ENCODE measurements at places on chromosomes 1 and 21. TPM values are rescaled to one million over a fixed set of nuclear protein-coding genes. Genes with fewer than 3 reads are reported as not detected.
A peak's percentile ranks its signal among the peaks of the same experiment; 100 is the strongest.

NBPF20 gene
- 1.4 TPM for total RNA-seq

CRNN gene
- total RNA-seq = not detected

OR10Z1 gene
- not detected for total RNA-seq

OR10J1 gene
- not detected for total RNA-seq

S100B gene
- not detected for total RNA-seq

ANKRD65 gene
- total RNA-seq = not detected

SPATA1 gene
- 2.2 TPM for total RNA-seq

KPRP gene
- not detected for total RNA-seq

CORT gene
- total RNA-seq = not detected

DNA sequence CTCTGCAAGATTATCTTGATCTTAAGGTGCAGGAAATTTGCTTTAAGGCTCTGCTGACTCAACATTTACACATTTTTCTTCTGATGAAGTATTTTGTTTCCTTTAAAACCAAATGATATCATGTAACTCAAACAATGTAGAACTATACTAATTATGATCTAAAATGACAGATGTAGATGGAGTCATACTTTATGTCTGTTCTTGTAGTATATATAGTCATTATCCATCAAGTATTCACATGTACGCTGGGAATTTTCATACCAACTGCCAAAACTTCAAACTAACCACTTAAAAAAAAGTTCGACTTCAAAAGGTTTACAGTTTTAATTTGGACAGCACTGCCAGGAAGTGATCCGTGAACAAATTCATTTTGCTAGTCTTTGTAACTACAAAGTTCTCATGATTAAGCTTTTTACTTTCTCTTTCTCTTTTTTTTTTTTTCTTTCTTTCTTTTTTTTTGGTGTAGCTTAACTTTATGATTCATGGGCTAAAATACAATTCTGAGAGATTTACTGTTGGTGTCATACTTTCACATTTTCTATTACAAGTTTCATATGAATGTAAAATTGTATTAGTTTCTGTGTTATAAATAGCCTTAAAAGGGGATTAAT lies 509.0 kb upstream of the CXADR start:
- no peak for DNase-seq
- no peaks in the 10 kb centered on the region for H3K27me3 ChIP-seq
- no peaks in the 10 kb centered on the region for H3K4me1 ChIP-seq
- H3K27ac ChIP-seq = no peak overlapping the region
- no peaks in the 10 kb centered on the region for H3K36me3 ChIP-seq

GRCh38 chr21:45164124-45164511 lies 89.7 kb downstream of the ADARB1 start:
- no peak overlapping the region for H3K27ac ChIP-seq
- H3K4me3 ChIP-seq = no peak overlapping the region
- DNase-seq = no peak

GRCh38 chr1:97034651-97035050 lies 313.1 kb downstream of the PTBP2 start:
- no peak overlapping the region for H3K4me3 ChIP-seq
- H3K27ac ChIP-seq = no peak overlapping the region
- H3K27me3 ChIP-seq = no peaks in the 10 kb centered on the region
- no peaks in the 10 kb centered on the region for H3K4me1 ChIP-seq
- DNase-seq = no peak

- H3K27me3 ChIP-seq = peaks cover 20% of the 10 kb centered on the region
- H3K27ac ChIP-seq = no peak overlapping the region
- H3K36me3 ChIP-seq = no peaks in the 10 kb centered on the region
Measured at GRCh38 chr1:117171900-117172511, 38.7 kb downstream of the VTCN1 start.

- peaks cover 33% of the 10 kb centered on the region for H3K36me3 ChIP-seq
- no peaks in the 10 kb centered on the region for H3K4me1 ChIP-seq
- DNase-seq = peak; percentile 59
- H3K27ac ChIP-seq = no peak overlapping the region
Measured at GRCh38 chr1:174217787-174218574, 58.7 kb downstream of the RABGAP1L start.

DNA sequence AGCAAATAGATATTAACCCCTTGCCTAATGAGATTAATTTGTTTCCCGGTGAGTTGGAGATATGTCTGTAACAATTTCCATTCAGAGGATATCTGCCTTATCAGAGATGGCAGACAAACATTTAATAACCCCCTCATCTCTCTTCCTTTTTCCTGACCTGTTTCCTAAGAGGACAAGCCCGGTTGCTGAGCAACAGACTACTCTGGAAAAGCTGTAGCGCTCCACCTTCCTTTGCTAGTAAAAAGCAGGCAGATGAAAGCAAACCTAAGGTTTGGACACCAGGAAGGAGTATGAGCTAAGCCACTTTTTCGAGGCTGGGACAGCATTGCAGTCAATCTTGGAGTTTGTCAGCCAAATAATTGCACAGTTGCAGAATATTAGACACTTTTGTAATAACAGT lies 82.4 kb downstream of the RGS21 start:
- H3K4me1 ChIP-seq = no peaks in the 10 kb centered on the region
- no peaks in the 10 kb centered on the region for H3K27me3 ChIP-seq
- H3K27ac ChIP-seq = no peak overlapping the region
- no peak for DNase-seq
- H3K36me3 ChIP-seq = no peaks in the 10 kb centered on the region
- no peak overlapping the region for H3K4me3 ChIP-seq

- peaks cover 60% of the 10 kb centered on the region for H3K27me3 ChIP-seq
- DNase-seq = no peak
- H3K36me3 ChIP-seq = no peaks in the 10 kb centered on the region
- H3K27ac ChIP-seq = no peak overlapping the region
Measured at GRCh38 chr21:45617021-45617921, 26.3 kb upstream of the PCBP3 start.

DNA sequence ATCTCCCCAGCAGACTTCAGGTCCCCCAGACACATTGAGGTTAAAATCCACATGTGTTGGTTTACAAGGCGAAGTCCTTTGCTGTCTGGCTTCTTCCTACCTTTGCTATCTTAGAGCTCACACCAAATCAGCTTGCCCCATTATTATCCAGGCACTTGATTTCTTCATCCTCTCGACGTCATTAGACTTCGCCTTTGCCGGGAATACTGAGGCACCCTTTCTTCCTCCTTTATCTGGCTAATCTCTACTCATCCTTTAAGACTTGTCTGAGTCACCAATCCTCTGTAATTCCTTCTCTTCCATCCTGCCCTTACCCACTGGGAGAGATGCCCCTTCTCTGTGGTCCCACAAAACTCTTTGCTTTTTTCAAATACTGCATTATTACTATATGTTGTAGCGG lies 9.2 kb upstream of the XCL2 start:
- H3K27me3 ChIP-seq = no peaks in the 10 kb centered on the region
- no peak overlapping the region for H3K4me3 ChIP-seq
- H3K27ac ChIP-seq = no peak overlapping the region

DNA sequence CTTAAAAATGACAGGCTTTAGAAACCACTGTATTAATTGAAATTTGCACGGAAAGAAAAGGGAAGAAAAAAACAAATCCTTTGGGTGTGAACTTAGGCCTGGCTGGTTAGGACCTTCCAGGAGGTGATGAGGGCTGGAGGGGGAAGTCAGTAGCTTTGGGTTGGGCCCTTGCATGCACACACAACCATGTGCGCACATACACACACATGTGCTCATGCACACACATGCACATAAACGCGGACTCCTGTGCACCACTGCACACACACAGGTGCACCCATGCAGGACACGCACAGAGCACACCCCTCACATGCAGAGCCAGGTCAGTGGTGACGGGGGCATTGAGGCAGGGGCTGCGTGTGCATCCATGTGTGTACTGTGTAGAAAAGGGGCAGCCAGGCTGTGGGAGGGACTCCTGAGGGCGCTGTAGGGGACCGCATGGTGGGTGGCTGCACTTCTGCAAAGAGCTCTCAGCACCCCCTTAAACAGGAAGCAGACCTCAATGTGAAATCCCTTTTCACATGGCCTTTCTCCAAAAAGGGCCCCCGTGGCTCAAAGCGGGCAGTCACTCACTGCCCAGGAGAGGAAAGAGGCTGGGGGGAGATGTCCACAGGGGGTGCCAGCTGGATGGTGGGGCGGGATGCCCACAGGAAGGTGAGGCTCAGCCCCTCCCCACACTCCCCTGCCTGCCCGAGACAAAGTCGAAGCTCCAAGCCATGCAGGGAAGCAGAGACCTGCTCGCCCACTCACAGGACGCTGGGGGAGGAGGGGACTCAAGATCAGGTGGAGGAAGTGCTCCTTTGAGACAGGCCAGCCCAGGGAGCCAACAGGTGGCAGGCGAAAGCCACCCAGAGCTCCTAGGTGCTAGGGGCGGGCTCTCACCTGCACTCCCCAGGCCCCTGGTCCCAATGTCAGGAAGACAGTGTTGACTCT lies 95.2 kb downstream of the ITPKB start:
- no peak overlapping the region for H3K4me3 ChIP-seq
- peaks cover 8% of the 10 kb centered on the region for H3K4me1 ChIP-seq
- H3K27ac ChIP-seq = no peak overlapping the region
- no peak for DNase-seq
- H3K27me3 ChIP-seq = peaks cover 98% of the 10 kb centered on the region

DNA sequence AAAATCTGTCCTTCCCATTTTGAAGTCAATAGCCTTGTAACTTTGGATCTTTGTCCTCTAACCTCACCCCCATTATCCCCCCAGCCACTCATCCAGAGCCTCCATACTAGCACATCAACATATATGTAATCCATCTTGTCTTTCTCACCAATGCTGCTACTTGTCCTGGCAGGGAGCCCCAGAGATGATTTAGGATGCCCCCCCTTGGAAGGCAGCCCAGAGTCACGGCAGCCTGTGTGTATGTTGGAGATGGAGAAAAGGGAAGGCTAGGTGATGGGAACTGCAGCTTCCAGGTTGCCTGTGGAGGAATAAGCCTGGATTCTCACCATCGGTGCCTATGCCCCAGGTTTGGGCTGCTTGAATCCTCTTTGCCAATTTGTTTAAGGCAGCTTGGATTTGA lies 51.7 kb upstream of the SCMH1 start:
- no peaks in the 10 kb centered on the region for H3K36me3 ChIP-seq
- H3K27ac ChIP-seq = no peak overlapping the region
- DNase-seq = no peak
- H3K4me1 ChIP-seq = no peaks in the 10 kb centered on the region
- no peak overlapping the region for H3K4me3 ChIP-seq

- H3K36me3 ChIP-seq = no peaks in the 10 kb centered on the region
- H3K4me1 ChIP-seq = peaks cover 49% of the 10 kb centered on the region
- no peak overlapping the region for H3K27ac ChIP-seq
- peaks cover 48% of the 10 kb centered on the region for H3K27me3 ChIP-seq
- H3K4me3 ChIP-seq = no peak overlapping the region
- no peak for DNase-seq
Measured at GRCh38 chr21:46038871-46039397, 57.4 kb downstream of the COL6A1 start.

GRCh38 chr1:26542771-26543451 lies 13.3 kb downstream of the RPS6KA1 start:
- H3K36me3 ChIP-seq = peaks cover 46% of the 10 kb centered on the region
- no peaks in the 10 kb centered on the region for H3K27me3 ChIP-seq
- H3K4me3 ChIP-seq = no peak overlapping the region
- no peak for DNase-seq
- H3K27ac ChIP-seq = peak overlapping the region; percentile 68

GRCh38 chr1:176765608-176766007 lies 302.6 kb downstream of the PAPPA2 start:
- 0 out of 2 replicates have a peak, but pooled peaks cover 2% of the 10 kb centered on the region for H3K4me1 ChIP-seq
- no peak overlapping the region for H3K4me3 ChIP-seq
- no peaks in the 10 kb centered on the region for H3K36me3 ChIP-seq
- no peak for DNase-seq
- H3K27ac ChIP-seq = no peak overlapping the region

GRCh38 chr1:20087668-20088067 lies 17.7 kb downstream of the PLA2G5 start:
- no peak overlapping the region for H3K27ac ChIP-seq
- H3K36me3 ChIP-seq = no peaks in the 10 kb centered on the region
- peaks cover 15% of the 10 kb centered on the region for H3K27me3 ChIP-seq
- peak; percentile 59 for DNase-seq
- no peak overlapping the region for H3K4me3 ChIP-seq

- H3K4me3 ChIP-seq = no peak overlapping the region
- H3K27me3 ChIP-seq = no peaks in the 10 kb centered on the region
- no peaks in the 10 kb centered on the region for H3K36me3 ChIP-seq
Measured at GRCh38 chr1:197302775-197303174, 34.7 kb downstream of the CRB1 start.

DNA sequence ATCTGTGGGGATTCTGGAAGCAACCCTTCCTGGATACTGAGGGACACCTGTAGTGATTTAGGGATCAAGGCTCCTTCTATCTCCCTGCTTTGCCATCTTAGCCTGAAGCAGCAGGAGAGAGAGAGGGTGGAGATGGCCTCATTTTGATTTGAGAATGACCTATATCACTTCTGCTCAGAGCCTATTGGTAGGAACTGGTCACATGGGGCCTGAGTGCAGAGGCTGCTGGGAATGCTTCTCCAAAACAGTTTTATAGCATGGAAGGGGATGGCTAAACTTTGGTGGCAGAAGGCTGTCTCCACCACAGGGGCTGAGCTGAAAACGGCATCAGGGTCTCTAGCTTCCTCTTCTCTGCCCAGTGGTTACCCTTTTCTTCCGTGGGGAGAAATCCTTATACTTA lies 105.8 kb downstream of the TBX19 start:
- H3K4me3 ChIP-seq = no peak overlapping the region
- H3K27ac ChIP-seq = no peak overlapping the region
- no peaks in the 10 kb centered on the region for H3K27me3 ChIP-seq
- no peak for DNase-seq

DNA sequence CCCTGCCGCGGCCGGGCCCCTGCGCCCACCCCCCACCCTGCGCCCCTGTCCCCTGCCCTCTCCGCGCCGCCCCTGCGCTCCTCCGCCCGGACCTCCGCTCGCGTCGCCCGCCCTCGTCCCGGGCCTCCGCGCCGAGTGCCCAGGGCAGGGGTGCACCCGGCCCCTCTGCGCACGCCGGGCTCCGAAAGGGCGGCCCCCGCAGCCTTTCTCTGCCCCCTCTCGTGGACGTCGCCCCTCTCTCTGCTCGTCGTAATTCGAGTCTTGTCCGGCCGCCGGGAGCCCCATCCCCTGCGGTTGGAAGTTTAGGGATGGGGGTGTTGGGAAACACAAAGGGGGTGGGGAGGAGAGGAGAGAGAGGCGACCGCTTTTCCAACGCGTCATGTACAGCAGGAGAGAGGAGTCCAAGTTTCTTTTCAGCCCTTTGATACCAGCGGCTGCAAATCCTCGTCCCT lies 407 bp downstream of the GALNT2 start:
- no peaks in the 10 kb centered on the region for H3K27me3 ChIP-seq
- H3K27ac ChIP-seq = peak overlapping the region; percentile 74
- H3K4me3 ChIP-seq = peak overlapping the region; percentile 82
- peaks cover 24% of the 10 kb centered on the region for H3K4me1 ChIP-seq
